ENCODE measurements at places on chromosomes 7 and 10.

DNA sequence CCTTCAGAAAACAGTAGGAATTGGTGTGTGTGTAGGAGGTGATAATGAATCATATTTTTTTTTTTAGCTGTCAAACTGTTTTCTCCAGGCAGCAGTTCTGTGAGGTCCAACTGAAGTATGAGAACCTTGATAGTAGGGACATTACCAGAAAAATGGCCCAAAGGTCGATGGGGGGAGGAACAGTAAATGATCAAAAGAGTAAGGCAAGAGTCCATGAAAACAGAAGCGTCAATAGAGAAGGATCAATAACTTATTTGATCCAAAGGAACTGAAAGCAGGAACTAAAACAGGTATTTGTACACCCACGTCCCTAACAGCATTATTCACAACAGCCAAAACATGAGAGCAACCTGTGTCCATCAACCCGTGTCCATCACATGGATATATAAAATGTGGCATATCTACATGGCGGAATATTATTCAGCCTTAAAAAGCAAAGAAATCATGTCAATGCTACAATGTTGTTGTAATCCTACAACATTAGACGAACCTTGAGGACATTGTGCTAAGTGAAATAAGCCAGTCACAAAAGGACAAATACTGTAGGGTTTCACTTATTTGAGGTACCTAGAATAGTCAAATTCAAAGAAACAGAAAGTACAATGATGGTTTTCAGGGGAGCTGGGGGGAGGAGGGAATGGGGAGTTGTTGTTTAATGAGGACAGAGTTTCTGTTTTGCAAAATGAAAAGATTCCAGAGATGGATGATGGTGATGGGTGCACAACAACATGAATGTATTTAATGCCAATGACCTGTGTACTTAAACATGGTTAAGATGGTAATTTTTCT is 214.0 kb upstream of the KLF14 start:
- DNase-seq, result no peak

DNA sequence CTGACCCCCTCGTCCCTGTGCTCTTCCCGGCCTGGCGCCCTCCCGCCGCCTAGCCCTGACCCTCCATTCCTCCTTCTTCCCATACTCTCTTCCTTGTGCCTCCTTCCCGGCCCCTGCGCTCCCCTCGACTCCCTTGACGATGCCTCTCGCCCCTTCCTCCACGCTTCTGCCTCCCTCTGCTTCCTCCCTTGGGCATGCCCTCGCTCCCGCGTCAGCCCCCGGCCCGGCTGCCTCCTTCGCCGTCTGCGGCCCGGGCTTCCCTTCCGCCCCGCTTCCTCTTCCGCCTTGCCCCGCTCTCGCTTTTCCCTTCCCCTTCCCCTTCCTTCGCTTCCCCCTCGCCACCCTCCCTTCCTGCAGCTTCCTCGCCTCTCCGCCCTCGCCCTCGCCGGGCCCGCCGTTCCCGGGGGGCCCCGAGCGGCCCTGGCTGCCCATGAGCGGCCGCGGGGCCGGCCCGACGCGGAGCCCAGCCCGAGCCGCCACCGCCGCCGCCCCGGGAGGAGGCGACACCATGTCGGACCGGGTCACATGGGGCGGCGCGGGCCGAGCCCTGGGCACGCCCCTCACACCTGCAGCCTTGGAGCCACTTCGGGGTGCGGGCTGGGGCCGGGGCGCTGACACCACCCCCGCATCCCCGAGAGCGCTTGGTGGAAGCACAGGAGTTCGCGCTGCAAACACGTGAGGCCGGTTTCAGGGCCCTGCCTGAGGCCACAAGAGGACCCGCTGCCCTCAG is at the start of gene FBXW4:
Gene FBXW4 (minus strand): TSS at position 497 of the 730 bp plus-strand sequence. CDS start 65 bp downstream, at position 432.
- DNase-seq, result peak; percentile 66

DNA sequence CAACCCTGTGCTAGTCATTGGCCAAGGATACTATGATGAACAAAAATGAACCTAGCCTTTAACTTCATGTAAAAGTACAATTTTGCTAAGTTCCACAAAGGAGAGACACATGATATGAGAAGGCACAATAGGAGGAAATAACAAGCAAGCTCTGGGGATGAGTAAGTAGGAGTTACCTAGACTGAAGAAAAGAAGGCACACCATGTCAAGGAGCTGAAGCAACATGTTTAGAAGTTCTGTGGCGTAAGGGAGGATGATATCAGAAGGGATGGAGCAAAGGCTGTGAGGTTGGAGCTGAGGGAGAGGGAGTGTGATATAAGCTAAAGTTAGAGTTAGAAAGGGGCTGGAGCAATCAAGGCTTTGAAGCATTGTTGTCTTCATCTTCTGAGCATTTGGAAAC is 25.6 kb downstream of the KIFBP start:
- DNase-seq, result no peak

DNA sequence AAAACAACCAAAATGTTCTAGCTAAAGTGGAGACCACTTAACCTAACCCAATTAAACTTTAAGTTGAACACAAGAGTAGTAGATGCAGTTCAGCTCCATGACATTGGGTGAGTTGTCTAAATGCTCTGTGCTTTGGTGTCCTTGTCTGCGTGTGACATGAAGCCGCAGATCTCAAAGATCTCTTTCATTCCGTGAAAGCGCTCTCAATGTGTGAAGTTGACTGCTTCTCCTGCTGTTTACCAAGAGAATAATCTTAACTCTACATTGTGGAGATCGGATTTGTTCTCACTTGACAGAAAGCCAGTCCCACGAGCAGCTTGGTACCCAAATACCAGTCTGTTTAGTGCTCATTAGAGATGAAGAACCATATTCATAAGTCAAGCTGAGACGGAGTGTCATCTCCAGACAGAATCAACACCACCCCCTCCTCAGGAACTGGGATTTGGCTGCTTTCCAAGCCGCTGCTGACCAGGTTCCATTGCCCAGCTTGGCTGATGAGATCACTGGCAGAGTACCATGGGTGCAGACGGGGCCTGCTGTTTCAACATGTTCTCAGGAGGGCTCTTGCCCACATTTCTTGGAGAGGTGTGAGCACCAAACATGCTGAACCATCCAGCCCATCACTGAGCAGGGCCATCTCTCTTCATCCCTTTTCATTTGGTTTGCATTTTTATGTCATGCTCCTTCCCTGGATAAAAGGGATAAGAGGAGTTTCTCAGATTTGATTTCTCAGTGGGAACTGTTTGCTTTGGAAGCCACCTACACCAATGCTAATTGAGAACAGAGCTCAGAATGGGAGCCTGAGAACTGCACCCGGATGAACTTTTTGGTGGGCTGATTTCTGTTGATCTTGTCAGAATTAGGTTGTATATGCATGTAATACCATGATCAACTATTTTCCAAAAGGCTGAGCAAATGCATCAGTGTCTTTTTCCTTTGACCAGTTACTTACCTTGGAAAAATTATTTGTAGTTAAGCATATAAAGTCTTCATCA is 95.8 kb upstream of the AGBL3 start:
- DNase-seq, result no peak

DNA sequence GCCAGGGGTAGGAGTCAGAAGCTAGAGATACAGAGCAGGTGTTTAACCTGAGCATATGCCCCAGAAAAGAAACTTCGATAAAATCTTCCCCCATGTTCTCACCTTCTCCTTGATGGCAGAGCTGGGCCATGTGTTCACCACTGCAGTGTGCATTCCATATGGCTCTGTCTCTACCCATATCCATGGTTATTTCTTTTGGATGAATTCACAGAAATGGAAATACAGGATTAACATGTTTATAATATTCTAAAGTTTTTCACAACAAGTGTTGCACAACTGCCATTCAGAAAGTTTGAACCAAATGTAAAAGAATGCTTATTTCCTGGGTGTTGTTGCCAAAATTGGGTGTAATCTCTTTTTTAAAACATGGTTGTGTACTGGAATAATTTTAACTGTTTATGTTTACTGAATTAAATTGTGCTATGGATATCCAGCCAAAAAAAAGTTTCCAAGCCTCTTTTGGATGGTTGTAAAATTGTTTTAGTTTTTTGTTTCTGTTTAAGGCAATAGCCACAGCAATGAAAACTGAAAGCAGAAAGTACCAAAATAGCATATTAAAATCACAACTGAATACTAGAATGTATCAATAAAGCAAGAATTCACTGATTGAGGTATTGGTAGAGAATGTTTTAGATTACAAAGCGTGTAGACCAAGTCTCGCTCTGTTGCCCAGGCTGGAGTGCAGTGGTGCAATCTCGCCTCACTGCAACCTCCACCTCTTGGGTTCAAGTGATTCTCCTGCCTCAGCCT is 19.9 kb upstream of the CCNY start:
- no peak for DNase-seq
